ENCODE measurements at places on chromosomes 4 and X. TPM values are rescaled to one million over a fixed set of nuclear protein-coding genes. Genes with fewer than 3 reads are reported as not detected.

- no peak for DNase-seq
Measured at GRCh38 chr4:101020956-101021355, 326.4 kb downstream of the PPP3CA start.

SLC10A4 gene
- not detected for total RNA-seq

- DNase-seq, result no peak
Measured at GRCh38 chr4:6575503-6576240, 683 bp downstream of the MAN2B2 start.

- no peak for DNase-seq
Measured at GRCh38 chr4:3339577-3339976, 46.8 kb downstream of the RGS12 start.

DNA sequence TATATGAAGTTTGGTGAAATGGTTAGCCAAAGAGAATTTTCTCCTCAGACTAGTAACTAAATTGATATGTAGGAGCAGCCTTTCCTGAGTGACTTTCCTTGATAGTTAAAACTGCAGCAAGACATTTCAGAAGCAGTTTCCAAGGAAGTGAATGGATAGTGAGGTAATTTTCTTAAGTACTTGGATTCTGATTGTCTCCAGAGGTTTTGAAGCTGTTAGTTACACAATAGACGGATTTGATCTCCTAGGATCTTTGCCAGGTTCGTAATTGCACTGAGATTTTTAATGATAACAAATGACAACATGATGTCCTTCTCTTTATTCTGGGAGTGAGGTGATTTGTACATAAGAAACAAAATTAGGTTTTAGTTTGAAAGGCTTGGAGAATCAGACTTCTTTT is 29.2 kb downstream of the PRRG1 start:
- DNase-seq, result no peak

TIMM17B gene
- 45.3 TPM for total RNA-seq

ARHGAP6 gene
- total RNA-seq, result 4.5 TPM

DNA sequence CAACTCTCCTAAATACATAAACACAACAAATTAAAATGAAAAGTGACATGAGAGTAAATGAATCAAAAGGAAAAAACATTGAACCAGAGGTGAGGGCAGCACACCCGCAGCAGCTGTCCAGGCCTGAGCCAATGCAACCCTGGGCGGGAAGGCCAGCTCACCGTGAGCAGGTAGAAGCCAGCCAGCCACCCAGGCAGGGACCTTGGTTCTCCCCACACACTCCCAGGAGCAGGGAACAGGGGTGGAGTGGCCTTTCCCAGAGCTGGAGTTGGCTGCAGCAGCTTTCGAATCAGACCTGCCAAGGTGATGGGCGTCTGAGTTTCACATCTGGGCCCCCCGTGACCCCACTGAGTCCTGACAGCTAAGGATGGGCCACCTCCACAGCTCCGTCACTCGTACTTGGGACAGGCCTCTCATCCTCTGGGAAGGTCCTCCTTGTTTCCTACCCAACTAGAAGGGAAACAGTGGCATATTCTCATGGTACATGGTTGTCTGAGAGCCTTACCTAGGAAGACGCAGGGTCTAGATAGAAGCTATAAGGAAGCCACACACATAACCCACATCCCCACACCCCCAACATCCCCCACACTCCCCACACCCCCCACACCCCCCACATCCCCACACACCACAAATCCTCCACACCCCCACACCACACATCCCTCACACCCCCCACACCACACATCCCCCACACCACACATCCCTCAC is 172.2 kb downstream of the DCLK2 start:
- DNase-seq, result no peak

GRCh38 chr4:112532267-112532666 is 16.3 kb upstream of the NEUROG2 start:
- no peak for DNase-seq

DNA sequence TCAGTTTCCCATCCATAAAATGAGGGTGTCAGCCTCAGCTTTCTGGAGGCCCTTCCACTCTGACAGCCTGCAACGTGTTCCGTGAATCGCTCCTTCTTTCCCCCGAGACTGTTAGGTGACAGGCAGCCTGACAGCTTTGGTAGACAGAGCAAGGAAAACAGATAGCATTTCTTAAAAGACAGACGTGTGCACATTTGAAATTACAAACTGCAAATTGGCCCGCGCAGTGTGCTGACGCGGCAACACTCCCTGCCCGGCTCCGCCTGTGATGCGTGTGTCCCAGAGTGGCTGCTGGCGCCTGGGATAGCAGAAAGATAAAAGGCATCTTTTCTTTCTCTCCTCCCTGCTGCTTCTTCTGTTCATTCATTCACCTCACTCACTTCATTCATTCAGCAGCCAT is 245.3 kb downstream of the AFAP1 start:
- DNase-seq, result no peak

GRCh38 chrX:48663241-48663640 is 20.4 kb upstream of the WAS start:
- DNase-seq, result no peak

GRCh38 chr4:5416637-5417036 is 291.7 kb downstream of the EVC2 start:
- DNase-seq, result no peak

DNA sequence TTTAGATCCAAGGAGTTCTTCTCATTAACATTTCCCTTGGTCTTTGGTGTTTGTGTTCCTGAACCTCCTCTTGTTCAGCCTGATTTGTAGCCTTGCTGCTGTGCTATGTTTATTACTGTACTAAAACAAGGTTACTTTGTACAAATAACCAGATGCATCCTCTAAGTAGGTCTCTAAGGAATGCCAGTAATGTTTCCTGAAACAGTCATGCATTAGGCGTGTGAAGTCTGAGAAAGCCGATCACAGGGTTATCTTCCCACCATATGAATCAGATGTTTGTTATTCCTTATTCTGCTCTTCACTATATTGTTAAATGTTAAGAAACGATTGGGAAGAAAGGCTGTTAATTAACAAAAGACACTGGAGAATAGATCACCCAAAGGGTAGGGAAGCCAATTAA is 66.9 kb downstream of the GALNTL6 start:
- no peak for DNase-seq

SRPX gene
- total RNA-seq, result 87.3 TPM

DNA sequence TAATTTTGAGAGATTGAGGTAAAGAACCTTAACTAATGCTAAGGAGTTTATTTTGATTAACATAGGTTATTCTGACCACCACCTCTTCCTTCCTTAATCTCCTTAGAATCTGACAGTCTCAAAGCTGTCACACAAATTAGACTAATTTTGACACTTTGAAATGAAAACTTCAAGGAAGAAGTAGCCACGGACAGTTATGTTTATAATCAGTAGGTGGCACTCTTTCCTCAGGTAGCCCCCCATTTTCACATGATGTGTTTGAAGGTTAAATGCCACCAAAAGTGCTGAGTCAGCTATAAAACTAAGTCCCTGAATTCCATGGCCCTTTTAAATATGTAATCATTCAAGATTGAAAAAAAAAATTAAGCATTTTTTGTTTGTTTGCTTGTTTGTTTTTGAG is 22.4 kb downstream of the TMEM33 start:
- no peak for DNase-seq

- DNase-seq, result no peak
Measured at GRCh38 chr4:18631586-18631985, 610.0 kb upstream of the LCORL start.

GRCh38 chr4:24470666-24471485 is 113.5 kb downstream of the DHX15 start:
- DNase-seq, result peak; percentile 78

TMEM184C gene
- 27.4 TPM for total RNA-seq

PRDM5 gene
- total RNA-seq, result 18.8 TPM

BCORL1 gene
- total RNA-seq, result 11.5 TPM

NPY2R gene
- 0.14 TPM for total RNA-seq

- no peak for DNase-seq
Measured at GRCh38 chrX:132171881-132172280, 44.1 kb upstream of the FRMD7 start.

GRCh38 chr4:68995292-68995691 is 43.7 kb upstream of the UGT2A3 start:
- no peak for DNase-seq

DNA sequence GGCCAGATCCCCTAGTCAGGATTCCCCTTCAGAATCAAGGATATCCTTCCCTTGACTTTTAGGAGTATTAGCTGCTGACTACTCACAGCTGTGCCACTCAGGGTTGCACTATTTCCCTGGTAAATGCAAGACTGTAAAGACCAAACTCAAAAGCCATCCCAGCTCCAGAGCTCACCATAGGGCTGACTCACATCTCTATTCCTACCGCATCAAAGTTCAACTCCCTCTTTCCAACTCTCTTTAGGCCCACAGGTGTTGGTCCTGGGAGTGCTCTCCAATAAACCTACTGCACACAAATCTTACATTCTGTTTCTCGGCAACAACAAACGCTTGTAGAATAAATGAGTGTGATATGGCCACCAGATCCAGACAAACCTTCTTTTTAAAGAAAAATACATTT is 109.6 kb downstream of the PPP3CA start:
- no peak for DNase-seq

GRCh38 chrX:49761481-49761880 is 65.7 kb upstream of the PAGE1 start:
- no peak for DNase-seq

P2RY10 gene
- total RNA-seq, result not detected

HPSE gene
- total RNA-seq, result 2.1 TPM

GRCh38 chrX:123481913-123482851 is 250.7 kb downstream of the THOC2 start:
- no peak for DNase-seq

TMPRSS11B gene
- not detected for total RNA-seq

ZNF732 gene
- total RNA-seq, result not detected

DNA sequence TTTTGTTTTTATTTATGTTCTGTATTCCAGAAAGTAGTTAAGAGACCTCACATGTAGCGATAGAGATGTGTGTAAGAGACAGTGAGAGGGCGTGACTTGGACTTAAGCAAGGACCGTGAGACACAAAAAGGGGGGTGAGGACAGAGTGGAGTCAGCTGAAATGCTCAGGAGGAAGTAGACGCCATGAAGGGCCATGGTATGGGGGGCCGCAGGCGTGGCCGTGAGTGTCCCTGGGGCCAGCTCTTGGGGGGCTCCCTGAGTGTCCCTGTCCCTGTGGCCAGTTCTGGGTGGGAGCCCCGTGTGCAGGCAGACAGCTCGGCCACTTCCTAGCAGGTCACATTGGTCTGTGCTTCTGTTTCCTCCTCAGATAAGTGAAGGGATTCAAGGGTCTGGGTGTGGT is 23.0 kb upstream of the MSANTD1 start:
- no peak for DNase-seq

GRCh38 chr4:139816856-139817255 is 151.2 kb downstream of the MGST2 start:
- DNase-seq, result no peak

GRCh38 chr4:160927311-160927710 is 1236.5 kb downstream of the FSTL5 start:
- DNase-seq, result no peak

GRCh38 chr4:71602289-71602900 is 181.5 kb downstream of the GC start:
- DNase-seq, result no peak

ELF4 gene
- total RNA-seq, result 3.4 TPM
